Esophagus muscularis mucosa (tissue), 4 donors: ENCODE measurements at places on chromosomes 13 and 19.
A peak's percentile ranks its signal among the peaks of the same experiment; 100 is the strongest.

- DNase-seq = no peak
- no peaks in the 10 kb centered on the region for H3K27me3 ChIP-seq
- H3K27ac ChIP-seq = peak overlapping the region; percentile 99
- peaks cover 54% of the 10 kb centered on the region for H3K4me1 ChIP-seq
- H3K4me3 ChIP-seq = peak overlapping the region; percentile 88
These were observed 441 bp downstream of the INAFM1 start for GRCh38 chr19:47274891-47275761.

- peak; percentile 87 for DNase-seq
- peak overlapping the region; percentile 51 for H3K4me3 ChIP-seq
- peaks cover 55% of the 10 kb centered on the region for H3K27me3 ChIP-seq
- H3K36me3 ChIP-seq = no peaks in the 10 kb centered on the region
These were observed 14.7 kb downstream of the CDX2 start for GRCh38 chr13:27954406-27954851.

- no peaks in the 10 kb centered on the region for H3K4me1 ChIP-seq
- H3K27me3 ChIP-seq = no peaks in the 10 kb centered on the region
- no peak overlapping the region for H3K4me3 ChIP-seq
- no peak for DNase-seq
- no peaks in the 10 kb centered on the region for H3K36me3 ChIP-seq
These were observed 36.4 kb downstream of the RXFP2 start for GRCh38 chr13:31775686-31776085.

- no peak overlapping the region for H3K4me3 ChIP-seq
- no peak for DNase-seq
- H3K4me1 ChIP-seq = peaks cover 11% of the 10 kb centered on the region
- no peak overlapping the region for H3K27ac ChIP-seq
- H3K36me3 ChIP-seq = peaks cover 4% of the 10 kb centered on the region
These were observed 6.7 kb upstream of the PLIN4 start for GRCh38 chr19:4524808-4525562.

DNA sequence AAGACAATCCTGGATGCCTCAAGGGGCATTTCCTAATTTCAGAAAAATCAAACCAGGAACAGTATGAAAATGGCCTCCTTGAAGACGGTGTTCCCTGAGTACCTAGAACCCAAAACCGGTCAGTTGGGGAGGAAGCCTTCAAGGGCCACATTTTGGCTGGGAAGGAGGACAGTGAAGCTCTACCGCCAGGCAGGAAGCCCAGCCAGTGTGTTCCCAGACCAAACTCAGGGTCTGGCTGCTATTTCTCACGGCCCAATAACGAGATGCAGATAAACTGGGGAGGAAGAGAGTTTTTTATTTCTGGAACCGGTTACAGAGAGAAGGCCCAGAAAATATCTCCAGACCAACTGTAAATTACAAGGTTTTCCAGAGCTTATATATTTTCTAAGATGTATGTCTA lies 24.3 kb upstream of the CEACAM21 start:
- H3K4me1 ChIP-seq = peaks cover 5% of the 10 kb centered on the region
- H3K27ac ChIP-seq = no peak overlapping the region
- H3K4me3 ChIP-seq = no peak overlapping the region

- H3K27ac ChIP-seq = no peak overlapping the region
- H3K4me1 ChIP-seq = no peaks in the 10 kb centered on the region
- DNase-seq = no peak
- no peak overlapping the region for H3K4me3 ChIP-seq
- no peaks in the 10 kb centered on the region for H3K27me3 ChIP-seq
These were observed 819.2 kb downstream of the UQCRFS1 start for GRCh38 chr19:28393574-28394336.

DNA sequence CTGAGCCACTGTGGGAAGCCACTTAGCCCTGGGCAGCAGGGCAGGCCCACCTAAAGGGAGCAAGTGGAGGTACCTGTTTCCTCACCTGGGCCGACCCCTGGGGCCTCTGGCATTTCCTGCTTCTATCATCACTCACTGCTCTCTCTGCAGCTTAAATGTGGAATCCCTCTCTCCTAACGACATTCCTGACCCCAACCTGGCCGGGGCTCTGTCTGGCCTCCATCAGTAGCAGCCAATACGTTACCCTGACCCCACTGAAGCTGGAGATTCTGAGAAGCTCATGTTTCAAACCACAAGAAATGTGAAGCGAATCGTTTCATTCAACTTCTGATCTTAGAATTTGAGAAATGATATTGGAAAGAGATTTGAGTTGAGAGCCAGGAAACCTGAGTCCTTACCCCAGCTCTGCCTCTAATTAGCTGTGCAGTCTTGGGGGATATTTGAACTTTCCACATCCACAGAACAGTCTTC lies 39.9 kb downstream of the DOCK9 start:
- peak; percentile 74 for DNase-seq
- peaks cover 47% of the 10 kb centered on the region for H3K4me1 ChIP-seq
- peaks cover 4% of the 10 kb centered on the region for H3K36me3 ChIP-seq
- peak overlapping the region; percentile 18 for H3K27ac ChIP-seq
- no peak overlapping the region for H3K4me3 ChIP-seq
- no peaks in the 10 kb centered on the region for H3K27me3 ChIP-seq

DNA sequence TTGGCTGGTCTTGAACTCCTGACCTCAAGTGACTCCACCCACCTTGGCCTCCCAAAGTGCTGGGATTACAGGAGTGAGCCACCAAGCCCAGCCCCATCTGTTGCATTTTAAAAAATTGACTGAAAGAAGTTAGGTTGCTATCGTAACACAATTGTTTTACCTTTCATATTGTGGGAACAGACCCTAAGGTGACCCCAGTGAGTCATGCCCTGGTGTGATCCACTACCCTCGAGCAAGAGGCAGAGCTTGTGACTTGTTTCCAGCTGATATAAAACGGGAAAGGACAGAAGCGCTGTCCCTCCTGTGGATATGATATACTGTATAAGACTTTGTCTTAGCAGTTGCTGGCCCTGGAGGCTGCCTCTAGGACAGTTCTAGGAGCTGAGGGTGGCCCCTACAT lies 308.6 kb downstream of the HS6ST3 start:
- no peak for DNase-seq
- no peaks in the 10 kb centered on the region for H3K27me3 ChIP-seq
- no peaks in the 10 kb centered on the region for H3K4me1 ChIP-seq
- H3K4me3 ChIP-seq = no peak overlapping the region
- no peak overlapping the region for H3K27ac ChIP-seq
- H3K36me3 ChIP-seq = no peaks in the 10 kb centered on the region

GRCh38 chr13:54124700-54125099 lies 1096.1 kb downstream of the OLFM4 start:
- no peaks in the 10 kb centered on the region for H3K27me3 ChIP-seq
- H3K4me3 ChIP-seq = no peak overlapping the region
- no peaks in the 10 kb centered on the region for H3K4me1 ChIP-seq
- no peak for DNase-seq

- DNase-seq = no peak
- H3K4me1 ChIP-seq = peaks cover 26% of the 10 kb centered on the region
These were observed 66.9 kb upstream of the TM9SF2 start for GRCh38 chr13:99434258-99434788.

- H3K27me3 ChIP-seq = no peaks in the 10 kb centered on the region
- no peak for DNase-seq
- no peaks in the 10 kb centered on the region for H3K36me3 ChIP-seq
- H3K4me3 ChIP-seq = no peak overlapping the region
- no peak overlapping the region for H3K27ac ChIP-seq
These were observed 1487.0 kb upstream of the SLC10A2 start for GRCh38 chr13:104553186-104553585.

DNA sequence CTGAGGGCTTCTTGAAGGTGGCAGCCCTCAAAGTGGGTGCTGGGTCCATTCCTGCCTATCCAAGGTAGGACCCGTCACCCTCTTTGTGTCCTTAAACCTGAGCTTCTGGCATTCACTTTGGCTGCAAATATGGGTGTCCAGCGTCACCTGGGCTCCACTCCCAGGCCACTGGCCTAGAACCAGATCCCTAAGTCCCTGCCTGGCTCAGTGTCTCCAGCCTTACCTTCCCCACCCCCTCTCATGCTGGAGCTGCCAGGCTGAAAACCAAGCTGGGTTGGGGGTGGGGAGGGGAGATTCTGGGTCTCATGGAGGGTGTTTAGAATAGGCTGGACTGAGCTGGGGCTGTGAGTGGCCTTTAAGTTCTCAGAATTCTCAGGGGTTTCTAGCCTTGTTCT lies 12.4 kb downstream of the PDE4A start:
- peak overlapping the region; percentile 67 for H3K4me3 ChIP-seq
- H3K27me3 ChIP-seq = no peaks in the 10 kb centered on the region
- DNase-seq = no peak

- H3K27ac ChIP-seq = no peak overlapping the region
- H3K36me3 ChIP-seq = no peaks in the 10 kb centered on the region
- DNase-seq = no peak
- no peak overlapping the region for H3K4me3 ChIP-seq
- no peaks in the 10 kb centered on the region for H3K27me3 ChIP-seq
These were observed 29.1 kb downstream of the PAK4 start for GRCh38 chr19:39154629-39155100.

- no peak for DNase-seq
- H3K27ac ChIP-seq = no peak overlapping the region
- no peaks in the 10 kb centered on the region for H3K36me3 ChIP-seq
- H3K4me3 ChIP-seq = no peak overlapping the region
- no peaks in the 10 kb centered on the region for H3K27me3 ChIP-seq
These were observed 53.3 kb downstream of the SOX21 start for GRCh38 chr13:94658926-94659597.

DNA sequence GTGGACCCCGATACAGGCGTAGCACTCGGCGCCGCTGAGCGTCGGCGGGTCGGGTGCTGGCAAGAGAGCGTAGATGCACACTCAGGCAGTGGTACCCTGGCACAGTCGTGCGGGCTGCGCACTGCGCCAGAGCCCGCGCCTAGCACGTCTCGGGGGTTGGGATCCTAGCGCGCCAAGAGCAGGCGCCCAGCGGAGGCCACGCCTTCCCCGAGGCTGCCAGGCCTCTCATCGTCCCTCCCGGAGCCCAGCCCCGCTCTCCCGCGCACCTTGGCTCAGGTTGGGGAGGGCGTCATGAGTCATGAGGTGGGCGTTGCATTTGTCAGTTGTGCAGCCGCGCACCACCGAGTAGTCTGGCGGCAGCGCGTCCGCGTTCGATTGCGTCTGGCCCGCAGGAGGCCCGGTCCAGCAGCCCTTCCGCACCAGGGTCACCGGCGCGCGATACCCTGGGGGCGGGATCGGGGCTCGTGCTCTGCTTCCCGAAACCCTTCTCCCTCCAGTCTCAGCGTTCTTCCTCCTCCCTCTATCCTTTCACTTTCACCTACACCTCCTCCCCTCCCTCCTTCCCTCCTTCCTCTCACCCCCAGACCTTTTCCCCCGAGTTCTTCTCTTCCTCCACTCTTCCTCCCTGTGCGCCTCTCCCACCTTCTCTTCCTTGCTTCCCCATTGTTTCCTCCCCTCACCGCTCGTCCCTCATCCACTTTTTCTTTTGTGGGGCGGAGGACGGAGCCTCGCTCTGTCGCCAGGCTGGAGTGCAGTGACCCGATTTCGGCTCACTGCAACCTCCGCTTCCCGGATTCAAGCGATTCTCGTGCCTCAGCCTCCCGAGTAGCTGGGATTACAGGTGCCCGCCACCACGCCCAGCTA lies 3.5 kb downstream of the LYPD5 start:
- no peaks in the 10 kb centered on the region for H3K36me3 ChIP-seq
- no peak overlapping the region for H3K27ac ChIP-seq
- H3K27me3 ChIP-seq = no peaks in the 10 kb centered on the region
- H3K4me3 ChIP-seq = peak overlapping the region; percentile 45
- no peak for DNase-seq

- no peak for DNase-seq
- H3K4me3 ChIP-seq = no peak overlapping the region
- peaks cover 46% of the 10 kb centered on the region for H3K36me3 ChIP-seq
These were observed 47.9 kb downstream of the KDM4B start for GRCh38 chr19:5016781-5017180.

DNA sequence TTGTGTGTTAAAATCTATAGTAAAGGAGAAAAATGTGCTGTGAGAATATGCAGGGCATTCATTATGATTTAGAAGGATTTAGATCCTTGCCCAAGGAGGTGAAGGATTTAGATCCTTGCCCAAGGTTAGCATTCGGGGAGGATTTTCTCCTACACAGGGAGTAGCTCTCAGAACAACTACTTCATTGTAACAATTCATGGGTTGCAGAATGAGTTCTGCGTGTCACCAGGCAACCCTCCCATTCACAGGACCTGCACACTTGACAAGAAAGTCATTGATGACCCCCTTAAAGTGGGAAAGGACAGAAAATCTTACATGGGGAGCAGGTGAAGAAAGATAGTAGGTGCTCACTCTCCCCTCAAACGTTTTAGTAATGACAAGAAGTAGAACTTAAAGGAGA lies 167.1 kb upstream of the MAB21L1 start:
- no peak overlapping the region for H3K27ac ChIP-seq
- H3K36me3 ChIP-seq = no peaks in the 10 kb centered on the region
- peaks cover 9% of the 10 kb centered on the region for H3K4me1 ChIP-seq

- no peaks in the 10 kb centered on the region for H3K36me3 ChIP-seq
- H3K4me1 ChIP-seq = peaks cover 33% of the 10 kb centered on the region
- H3K27ac ChIP-seq = peak overlapping the region; percentile 62
- DNase-seq = no peak
- H3K4me3 ChIP-seq = peak overlapping the region; percentile 51
These were observed 8.8 kb upstream of the BBC3 start for GRCh38 chr19:47239610-47240296.

DNA sequence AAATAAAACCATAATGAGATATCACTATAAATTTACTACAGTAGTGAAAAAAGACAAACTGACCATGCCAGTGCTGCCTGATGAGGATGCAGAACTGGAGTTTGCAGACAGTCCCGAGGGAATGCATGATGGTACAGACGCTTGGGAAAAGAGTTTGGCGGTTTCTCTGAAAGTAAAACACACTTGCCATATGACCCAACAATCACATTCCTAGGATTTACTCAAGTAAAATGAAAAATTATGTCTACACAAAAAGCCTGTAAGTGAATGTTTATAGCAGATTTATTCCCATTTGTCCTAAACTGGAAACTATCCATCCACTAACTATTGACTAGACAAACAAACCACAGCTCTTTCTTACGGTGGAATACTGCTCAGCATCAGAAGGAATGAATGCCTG lies 271.0 kb downstream of the DNAJC15 start:
- no peak overlapping the region for H3K27ac ChIP-seq
- H3K4me3 ChIP-seq = no peak overlapping the region
- H3K27me3 ChIP-seq = no peaks in the 10 kb centered on the region
- H3K4me1 ChIP-seq = peaks cover 13% of the 10 kb centered on the region
- no peak for DNase-seq
